MG63 (cell line): ENCODE measurements at places on chromosomes 4 and X.

GRCh38 chr4:100079264-100079663, 111.0 kb downstream of the DDIT4L start:
- DNase-seq, result no peak

- no peak for DNase-seq
These were observed 40.9 kb downstream of the EGF start for GRCh38 chr4:109953556-109953955.

DNA sequence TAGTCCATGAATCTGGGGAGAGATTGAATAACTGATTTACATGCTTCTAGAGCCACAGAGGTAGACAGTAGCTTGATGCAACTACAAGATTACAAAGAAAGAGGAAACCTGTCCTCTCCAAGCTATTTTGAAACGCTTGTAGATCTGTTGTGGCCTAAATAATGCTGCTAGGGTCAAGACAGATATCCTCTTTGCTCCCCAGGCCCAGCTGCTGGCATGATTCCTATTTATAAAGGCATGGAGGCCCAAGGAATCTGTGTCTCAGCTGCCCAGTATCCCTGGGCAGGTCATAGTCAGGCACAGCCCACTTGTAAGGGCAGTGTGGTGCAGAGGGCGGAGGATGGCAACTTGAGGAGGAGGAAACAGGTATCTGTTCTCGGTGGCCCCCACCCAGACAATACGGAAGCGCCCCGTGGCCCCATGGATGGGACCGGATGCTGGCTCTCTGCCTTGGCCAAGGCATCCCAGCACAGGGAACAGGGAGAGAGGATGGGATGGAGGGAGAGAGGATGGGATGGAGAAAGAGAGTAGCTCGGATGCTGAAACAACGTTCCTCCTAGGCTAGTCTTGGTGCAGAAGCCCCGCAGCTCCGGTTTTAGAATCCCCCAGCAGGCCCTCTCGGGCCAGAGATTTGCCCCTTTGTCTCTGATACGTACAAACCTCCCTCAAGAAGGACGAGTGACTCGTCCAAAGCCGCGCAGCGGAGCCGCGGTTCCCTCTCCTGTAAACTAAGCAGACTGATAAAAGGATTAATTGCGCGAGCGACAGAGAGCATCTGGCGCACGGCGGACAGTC, 767 bp upstream of the SMIM20 start:
- no peak for DNase-seq

- DNase-seq, result no peak
These were observed 139.7 kb downstream of the TSPAN5 start for GRCh38 chr4:98518559-98519267.

DNA sequence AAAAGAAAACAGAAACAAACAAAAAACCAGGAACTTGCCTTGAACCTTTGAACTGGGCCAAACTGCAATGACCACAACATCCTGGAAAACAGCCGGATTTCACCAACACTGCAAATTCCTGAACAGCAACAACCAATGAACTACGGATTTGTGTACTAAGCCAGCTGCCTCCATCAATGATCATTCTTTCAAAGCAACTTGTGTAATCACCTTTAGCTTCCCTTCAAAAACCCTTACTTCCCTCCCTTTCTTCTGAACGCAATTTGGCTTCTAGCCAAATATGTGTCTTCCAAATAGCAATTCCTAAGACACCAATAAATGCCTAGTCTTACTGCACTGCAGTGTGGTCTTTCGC, 98.5 kb upstream of the FAM47C start:
- DNase-seq, result no peak

DNA sequence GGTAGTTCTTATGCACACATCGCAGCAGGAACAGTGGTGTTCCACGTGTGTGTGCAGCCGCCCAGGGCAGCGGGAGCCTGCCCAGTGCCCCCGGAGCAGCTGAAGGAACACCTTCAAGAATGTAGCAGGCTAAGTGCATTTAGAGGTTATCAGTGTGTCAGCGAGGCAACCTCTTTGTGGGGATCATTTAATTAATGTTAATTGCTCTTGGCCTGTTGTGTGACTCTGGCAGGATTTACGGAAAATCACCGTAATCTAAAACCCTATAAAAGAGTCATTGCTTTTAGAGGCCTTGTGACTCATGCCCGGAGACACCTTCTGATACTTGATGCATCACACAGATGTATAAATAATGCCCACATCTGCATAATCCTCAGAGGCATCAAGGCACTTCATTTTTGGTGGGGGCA, 47.3 kb upstream of the GATB start:
- DNase-seq, result peak; percentile 40

DNA sequence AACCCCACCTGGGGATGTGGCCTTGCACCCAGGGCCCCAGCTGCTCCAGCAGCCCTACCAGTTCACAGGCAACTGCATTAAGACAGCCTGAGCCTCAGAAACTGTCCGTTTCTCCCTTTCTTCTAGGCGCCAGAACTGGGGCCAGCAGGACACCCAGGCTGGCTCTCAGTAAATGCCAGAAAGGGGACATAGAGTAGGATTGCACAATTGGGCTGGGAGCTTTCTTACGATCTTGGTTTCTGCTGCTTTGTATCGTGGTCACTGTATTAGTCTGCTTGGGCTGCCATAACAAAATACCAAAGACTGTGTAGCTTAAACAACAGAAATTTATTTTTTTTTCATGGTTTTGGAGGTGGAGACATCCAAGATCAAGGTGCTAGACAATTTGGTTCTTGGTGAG, 48.4 kb downstream of the NALF2 start:
- no peak for DNase-seq

- no peak for DNase-seq
These were observed 32.2 kb downstream of the GPAT3 start for GRCh38 chr4:83568062-83568461.

GRCh38 chrX:75131973-75132627, 24.0 kb downstream of the ABCB7 start:
- DNase-seq, result no peak

- no peak for DNase-seq
These were observed 1995.9 kb downstream of the C4orf33 start for GRCh38 chr4:131091896-131092295.

DNA sequence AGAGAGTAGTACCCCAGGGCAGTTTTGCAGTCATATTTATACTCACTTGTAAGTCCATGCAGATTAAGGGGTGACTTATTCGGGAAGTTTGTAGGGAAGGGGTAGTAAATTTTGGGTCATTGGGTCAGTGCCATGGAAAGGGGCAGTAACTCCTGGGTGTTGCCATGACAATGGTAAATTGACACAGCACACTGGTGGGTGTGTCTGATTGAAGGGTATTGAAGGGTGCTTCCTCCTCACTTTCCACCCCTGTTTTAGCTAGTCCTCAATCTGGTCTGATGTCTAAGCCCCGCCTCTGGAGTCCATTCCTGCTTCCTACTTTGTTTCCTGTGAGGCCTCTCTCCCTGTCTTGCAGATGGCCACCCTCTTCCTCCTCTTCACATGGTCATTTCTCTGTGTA, 11.9 kb downstream of the ODAPH start:
- no peak for DNase-seq

GRCh38 chr4:135732448-135732847, 1530.9 kb upstream of the PABPC4L start:
- DNase-seq, result no peak

GRCh38 chr4:109254845-109255244, 47.6 kb downstream of the COL25A1 start:
- DNase-seq, result no peak

DNA sequence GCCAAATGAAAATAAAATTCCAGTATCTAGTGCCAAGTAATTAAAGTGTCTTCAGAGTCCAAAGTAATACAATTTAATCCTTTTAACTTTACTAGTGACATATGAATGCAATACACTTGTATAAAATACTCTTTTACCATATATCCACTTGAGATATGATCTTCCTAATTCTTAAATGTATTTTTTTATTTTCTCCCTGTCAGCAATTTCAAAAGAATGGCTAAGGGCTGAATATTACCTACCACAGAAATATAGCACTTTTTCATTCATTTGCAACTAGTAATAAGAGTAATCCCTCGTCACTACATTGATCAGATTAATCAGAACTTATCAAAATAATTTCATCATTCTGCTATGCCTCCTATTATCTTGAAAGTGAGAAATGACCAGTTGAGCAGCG, 10.1 kb upstream of the TBX22 start:
- DNase-seq, result no peak

GRCh38 chr4:41384992-41385391, 128.3 kb downstream of the UCHL1 start:
- no peak for DNase-seq

- DNase-seq, result peak; percentile 46
These were observed 568.6 kb upstream of the BOD1L1 start for GRCh38 chr4:14196131-14196530.

- DNase-seq, result no peak
These were observed 190.5 kb downstream of the SH3BGRL start for GRCh38 chrX:81392396-81392795.

GRCh38 chrX:143081231-143081630, 55.5 kb downstream of the SPANXN4 start:
- no peak for DNase-seq

DNA sequence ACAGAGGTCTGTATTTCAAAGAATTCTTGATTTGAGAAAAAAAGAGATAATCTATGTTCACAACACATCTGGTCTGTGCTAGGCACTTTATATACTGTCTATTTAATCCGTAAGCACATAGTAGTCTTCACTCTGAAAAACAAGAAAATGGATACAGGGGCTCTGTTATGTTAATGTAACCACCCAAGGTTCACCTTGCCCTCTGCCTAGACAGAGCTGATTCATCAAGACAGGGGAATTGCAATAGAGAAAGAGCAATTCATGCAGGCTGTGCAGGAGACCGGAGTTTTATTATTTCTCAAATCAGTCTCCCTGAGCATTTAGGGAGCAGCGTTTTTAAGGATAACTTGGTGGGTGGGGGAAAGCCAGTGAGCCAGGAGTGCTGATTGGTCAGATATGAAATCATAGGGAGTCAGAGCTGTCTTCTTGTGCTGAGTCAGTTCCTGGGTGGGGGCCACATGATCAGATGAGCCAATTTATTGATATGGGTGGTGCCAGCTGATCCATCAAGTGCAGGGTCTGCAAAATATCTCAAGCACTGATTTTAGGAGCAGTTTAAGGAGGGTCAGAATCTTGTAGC, 92.9 kb upstream of the TNIP3 start:
- no peak for DNase-seq

GRCh38 chrX:39322496-39322895, 521.2 kb downstream of the MID1IP1 start:
- DNase-seq, result no peak

DNA sequence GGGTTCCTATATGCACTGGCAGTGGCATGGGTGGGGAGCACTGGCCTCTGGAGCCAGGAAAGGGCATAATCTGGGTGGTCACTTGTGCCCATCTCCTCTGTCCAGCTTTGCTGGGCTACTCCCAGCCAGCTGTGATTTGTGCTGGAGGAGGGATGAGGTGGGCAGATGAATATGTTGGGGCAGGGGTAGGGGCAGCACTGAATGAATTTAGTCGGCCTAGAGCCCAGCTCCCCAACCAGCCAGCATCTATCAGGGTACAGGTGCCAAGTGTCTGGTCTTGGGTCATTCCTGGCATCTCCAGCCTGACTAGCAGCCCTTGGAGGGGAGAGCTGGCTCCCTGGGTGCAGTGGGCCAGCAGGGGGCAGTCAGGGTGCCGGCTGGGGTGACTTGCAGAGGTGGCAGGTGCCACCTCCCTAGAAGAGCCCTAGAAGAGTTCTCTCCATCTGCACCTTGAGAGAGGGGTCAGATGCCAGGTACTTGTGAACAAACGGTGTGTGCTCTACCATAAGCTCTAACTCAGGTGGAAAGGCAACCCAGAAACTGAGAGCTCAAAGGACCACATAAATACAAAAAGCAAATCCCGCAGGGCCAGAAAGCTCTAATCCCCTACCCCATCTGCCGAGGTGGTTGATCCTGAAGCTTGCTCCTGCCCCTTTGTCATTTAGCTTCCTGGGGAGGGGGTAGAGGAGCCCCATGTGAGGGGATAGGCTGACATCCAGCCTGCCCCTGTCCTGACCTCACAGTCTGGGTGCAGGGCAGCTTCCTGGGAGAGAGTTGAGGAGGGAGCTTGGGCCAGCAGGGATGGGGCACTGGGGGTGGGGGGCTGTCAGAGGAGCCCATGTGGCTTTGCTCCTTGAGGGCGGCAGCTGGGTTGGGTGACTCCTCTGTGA, 2.2 kb downstream of the SORCS2 start:
- peak; percentile 38 for DNase-seq

DNA sequence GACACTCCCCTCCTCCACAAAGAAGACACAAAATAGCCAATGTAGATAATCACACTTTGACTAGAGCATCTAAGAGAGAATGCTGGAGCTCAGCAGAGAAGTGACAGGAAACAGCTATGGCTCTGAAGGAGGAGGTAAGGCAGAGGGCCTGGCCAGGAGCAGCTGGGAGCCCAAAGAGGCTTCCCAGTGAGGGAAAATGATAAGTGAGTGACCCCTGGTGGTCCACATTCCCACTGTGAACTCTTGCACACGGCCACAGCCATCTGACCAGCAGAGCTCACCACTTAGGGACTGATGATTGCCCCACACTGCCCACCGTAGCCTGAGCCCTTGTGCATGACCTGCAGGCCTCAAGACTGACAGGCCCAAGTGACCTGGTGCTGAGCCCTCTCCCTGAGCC, 162.7 kb upstream of the GALNTL6 start:
- DNase-seq, result no peak

DNA sequence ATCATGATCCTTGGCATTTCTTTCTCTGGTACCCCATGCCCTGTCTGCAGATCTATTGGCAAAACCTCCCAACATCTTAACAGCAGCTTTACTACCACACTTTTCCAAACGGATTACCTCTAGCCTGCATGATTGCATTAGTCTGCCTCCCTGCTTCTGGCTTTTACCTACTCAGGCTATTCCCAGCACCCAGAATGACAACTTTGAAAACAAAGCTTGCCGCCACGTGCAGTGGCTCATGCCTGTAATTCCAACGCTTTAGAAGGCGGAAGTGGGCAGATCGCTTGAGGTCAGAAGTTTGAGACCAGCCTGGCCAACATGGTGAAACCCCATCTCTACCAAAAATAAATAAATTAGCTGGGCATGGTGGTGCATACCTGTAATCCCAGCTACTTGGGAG, 60.2 kb downstream of the UBE2K start:
- DNase-seq, result no peak

- DNase-seq, result no peak
These were observed 83.4 kb downstream of the SHISA3 start for GRCh38 chr4:42480717-42481116.

- DNase-seq, result no peak
These were observed 69.9 kb upstream of the ESX1 start for GRCh38 chrX:104324461-104325212.

DNA sequence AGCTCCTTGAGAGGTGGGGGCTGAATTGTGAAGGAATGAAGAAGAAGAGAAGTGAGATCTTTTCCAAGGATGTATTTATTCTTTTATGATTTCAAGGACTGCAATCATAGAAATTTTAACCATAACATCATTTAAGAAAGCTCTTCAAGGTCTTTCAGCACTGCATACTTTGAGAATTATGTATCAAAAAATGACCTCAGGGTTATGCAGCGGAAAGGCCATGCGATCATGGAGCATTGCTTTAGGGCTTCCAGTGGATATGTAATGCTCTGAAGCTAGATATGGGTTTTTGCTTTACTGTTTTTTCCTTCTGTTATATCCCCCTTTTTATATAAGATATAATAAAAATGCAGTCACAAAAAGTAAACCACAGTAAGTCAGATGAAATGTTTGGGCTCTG, 38.7 kb downstream of the SGMS2 start:
- no peak for DNase-seq
